Cerebellar cortex (tissue), 1 donor: ENCODE measurements at places on chromosomes 7 and 10.

- no peak for DNase-seq
Measured at GRCh38 chr7:47367369-47367768, 214.5 kb downstream of the TNS3 start.

GRCh38 chr10:49225218-49225876 lies 37.2 kb upstream of the TMEM273 start:
- no peak for DNase-seq

DNA sequence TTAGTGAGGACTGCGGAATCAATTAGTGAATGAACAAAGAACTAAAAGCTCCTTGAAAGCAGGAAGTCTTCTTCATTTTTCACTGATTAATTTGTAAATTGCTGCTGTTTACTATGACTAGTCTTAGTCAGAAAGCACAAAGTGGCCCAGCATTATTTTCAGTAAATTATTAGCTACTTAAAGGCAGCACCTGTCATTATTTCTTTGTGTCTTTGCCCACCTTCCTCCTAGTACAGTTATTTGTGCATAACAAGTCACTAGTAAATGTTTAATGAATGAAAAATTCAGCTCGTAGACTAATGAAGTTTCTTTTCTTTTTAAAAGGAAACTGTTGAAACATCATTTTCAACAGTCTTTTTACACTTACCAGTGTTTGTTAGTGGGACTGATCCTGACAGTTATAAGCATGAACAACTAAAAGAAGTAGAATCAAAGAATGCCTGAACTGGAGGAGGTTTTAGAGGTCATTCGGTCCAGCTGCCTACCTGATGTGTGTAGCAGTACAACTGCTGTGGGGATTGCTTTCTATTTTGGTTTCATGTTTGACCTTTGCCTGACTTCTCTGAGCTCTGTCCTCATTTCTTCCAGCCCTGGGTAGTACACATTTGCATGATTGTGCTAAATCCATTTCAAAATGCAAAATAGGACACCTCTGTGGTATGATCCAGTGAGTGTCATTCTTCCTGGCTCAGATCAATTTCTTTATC lies 140.0 kb upstream of the PHYHIPL start:
- DNase-seq = no peak

DNA sequence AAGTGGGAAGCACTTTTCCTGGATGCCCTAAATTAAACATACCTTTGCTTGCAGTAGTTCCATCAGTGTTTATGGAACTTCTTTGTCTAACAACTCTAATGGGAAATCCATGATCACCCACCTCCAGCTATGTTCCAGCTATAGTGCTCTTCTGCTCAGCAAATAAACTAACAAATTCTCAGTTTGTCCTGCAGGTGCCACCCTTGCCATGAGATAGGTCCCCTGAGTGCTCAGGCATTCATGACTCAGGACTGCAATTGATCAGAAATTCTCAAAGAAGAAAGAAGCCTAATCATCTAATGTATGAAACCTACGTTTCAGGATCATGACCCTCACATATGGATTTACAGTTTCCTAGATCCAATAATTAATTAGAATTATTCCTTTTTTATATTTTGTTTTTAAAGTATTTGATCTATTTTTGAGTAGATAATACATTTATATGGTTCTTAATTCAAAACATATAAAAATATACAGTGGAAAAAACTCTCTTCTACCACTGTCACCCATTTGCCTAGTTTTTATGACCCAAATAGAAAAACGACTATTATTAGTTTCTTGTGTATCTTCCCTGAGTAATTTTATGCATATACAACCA lies 48.7 kb upstream of the DYNC1I1 start:
- DNase-seq = peak; percentile 71

DNA sequence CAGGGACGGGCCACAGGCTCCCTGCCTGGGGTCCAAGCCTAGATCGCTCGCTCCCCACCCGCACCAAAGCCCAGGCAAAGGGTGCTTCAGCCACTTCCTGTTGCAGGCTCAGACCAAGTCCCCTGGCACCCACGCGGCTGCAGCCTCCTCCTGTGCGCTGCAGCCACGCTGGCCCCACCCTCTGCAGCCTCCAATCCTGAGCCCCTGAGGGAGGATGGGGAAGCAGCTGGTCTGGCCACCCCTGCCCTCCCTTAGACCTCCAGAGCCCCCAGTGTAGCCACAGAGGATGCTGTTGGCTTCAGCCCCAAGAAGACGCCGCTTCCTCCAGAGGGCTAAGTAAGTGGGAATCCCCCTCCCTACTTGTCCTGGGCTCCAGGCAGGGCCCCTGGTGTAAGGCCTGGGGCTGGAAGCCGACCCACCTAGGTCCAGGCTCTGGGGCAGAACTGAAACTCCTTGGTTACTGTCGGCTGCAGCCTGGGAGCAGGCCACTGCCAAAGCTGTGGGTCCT lies 9.4 kb downstream of the LIMK1 start:
- DNase-seq = no peak

- DNase-seq = no peak
Measured at GRCh38 chr7:69674701-69675182, 76.5 kb downstream of the AUTS2 start.

GRCh38 chr7:1690359-1690958 lies 20.4 kb downstream of the ELFN1 start:
- no peak for DNase-seq

- DNase-seq = no peak
Measured at GRCh38 chr10:8498881-8499280, 444.4 kb downstream of the GATA3 start.

GRCh38 chr7:52463341-52463740 lies 572.1 kb upstream of the POM121L12 start:
- no peak for DNase-seq

- no peak for DNase-seq
Measured at GRCh38 chr7:70570029-70570428, 561.9 kb upstream of the GALNT17 start.
